ENCODE measurements at places on chromosomes 5 and 9. TPM values are rescaled to one million over a fixed set of nuclear protein-coding genes. Genes with fewer than 3 reads are reported as not detected.

The PITX1 gene
- total RNA-seq: 0.55 TPM

DNA sequence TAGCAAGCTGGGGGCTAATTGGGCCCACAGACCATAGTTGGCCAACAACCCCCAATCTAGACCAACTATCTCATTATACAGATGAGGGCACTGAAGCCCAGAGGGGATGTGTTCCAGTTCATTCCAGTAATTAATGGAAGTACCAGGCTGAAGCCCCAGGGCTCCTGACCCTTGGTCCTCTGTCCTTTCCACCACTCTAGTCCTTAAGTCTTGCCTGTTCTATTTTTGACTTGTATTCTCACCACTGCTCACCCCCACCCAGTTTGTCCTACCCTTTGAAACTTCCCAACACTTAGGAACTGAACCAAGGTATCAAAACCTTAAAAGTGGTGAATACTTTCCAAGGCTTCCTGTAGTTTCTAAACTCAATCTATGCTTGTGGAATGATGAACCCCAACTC is 407.4 kb downstream of the ENC1 start:
- DNase-seq: no peak

GRCh38 chr5:156328161-156328560 is 1.2 kb downstream of the SGCD start:
- no peak for DNase-seq

DNA sequence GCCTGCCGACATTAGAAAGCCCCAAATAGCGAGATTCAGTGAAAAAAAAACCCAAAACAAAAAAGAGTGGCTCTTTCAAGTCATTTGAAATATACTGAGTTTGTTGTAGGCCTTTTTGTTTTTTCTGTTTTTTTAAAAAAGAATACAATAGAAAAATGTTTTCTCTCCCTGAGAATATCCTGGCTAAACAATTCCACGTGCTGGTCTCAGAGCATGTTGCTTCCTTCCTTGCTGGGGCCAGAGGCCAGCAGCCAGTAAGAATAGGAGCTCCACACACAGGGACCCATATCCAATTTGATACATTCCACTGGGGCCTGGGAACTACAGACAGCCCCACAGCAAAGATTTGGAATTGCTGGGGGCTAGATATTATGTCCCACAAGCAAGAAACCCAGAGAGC is 191.4 kb downstream of the HSPA4 start:
- DNase-seq: no peak

DNA sequence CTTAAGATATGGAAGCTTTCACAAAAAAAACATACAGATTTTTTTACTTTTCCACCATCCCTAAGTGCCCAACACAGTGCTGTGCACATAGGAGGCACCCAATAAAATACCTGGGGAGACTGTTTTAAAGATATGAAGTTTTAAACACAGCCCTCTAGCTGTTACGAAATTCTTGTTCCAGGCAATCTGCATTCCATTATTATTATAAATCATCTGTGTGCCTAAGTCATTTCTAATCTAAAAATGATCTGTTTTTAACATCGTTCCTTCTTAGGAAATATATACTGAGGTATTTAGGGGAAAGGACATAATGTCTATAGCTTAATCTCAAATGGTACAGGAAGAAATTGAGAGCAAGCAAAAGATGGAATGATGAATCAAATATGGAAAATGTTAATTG is 32.7 kb upstream of the ISCA1 start:
- DNase-seq: no peak

DNA sequence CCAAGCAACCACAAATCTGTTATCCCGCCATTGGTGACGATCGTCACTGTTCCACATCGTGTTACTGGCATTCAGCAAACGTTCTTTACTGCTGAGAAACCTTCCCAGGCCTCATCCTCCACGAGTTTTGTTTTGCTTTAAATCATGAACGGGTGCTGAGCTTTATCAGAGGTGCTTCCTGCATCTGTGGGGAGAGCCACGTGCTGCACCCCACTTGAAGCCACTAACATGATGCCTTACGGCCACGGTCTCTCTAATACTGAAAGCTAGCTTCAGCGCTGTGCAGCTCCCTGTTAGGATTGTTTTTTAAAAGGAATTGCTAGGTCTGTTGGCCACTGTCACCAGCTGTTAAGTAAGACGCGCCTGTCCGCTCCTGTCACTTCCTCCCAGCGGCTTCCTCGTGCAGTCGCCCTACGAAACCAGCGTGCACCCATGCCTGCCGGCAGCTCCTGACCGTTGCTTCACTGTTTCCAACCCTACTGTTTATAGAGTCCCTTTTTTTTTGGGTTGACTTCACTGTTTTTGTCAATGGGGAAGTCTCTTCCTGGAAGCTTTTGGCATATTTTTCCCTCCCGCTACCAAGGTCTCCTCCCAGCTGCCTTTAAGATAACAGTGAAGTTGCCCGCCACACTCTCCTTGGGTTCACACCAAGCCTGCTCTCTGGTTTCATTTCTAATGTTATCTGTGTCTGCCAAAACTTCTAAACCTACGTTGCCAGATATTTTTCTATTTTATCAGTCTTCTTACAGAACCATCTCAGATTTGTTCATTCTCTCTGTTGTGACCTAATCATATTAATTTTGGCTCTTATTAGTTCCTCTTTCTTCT is 20.3 kb downstream of the LPCAT1 start:
- no peak for DNase-seq

- DNase-seq: no peak
Observed at GRCh38 chr5:103891151-103891550, 328.6 kb upstream of the NUDT12 start.

DNA sequence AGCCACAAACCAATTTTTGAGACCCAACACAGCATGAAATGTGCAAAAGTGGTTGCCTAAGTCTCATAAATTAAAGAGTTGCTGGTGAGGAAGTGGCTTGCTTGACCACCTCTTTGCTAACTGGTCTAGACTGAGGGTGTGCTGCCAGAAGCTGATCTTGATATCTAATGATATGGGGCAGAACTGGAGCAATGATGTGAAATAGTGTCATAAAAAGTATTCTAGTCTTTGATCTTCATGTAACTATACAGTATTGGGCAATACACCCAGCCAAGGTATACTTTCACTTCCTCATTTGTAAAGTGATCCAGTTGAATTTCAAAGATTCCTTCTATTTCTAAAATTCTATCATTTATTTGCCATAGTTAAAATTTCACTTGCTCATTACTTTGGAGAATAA is 5.9 kb upstream of the YTHDC2 start:
- no peak for DNase-seq

DNA sequence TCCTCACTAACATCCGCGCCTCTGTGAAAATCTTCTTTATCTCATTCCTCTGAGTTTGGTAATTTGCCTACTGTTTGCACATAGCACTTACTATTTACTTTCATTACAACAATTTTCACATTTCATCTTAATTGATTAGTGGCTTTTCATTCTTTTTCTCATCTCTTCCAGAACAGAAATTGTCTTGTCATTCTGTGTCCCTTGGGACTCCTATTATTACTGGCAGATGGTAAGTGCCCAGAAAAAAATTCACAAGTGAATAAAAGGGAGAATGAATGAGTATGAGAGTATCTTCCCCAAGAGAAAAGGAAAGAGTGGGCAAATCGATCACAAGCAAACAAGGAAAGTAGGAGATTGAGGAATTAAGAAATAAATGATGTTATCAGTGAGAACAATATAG is 876.1 kb downstream of the TLE4 start:
- no peak for DNase-seq

GRCh38 chr5:139725073-139725830 is 70.4 kb upstream of the PSD2 start:
- DNase-seq: peak; percentile 75

GRCh38 chr9:137080260-137081122 is 3.2 kb downstream of the UAP1L1 start:
- DNase-seq: no peak

- no peak for DNase-seq
Observed at GRCh38 chr5:38479315-38479904, 77.0 kb downstream of the LIFR start.

DNA sequence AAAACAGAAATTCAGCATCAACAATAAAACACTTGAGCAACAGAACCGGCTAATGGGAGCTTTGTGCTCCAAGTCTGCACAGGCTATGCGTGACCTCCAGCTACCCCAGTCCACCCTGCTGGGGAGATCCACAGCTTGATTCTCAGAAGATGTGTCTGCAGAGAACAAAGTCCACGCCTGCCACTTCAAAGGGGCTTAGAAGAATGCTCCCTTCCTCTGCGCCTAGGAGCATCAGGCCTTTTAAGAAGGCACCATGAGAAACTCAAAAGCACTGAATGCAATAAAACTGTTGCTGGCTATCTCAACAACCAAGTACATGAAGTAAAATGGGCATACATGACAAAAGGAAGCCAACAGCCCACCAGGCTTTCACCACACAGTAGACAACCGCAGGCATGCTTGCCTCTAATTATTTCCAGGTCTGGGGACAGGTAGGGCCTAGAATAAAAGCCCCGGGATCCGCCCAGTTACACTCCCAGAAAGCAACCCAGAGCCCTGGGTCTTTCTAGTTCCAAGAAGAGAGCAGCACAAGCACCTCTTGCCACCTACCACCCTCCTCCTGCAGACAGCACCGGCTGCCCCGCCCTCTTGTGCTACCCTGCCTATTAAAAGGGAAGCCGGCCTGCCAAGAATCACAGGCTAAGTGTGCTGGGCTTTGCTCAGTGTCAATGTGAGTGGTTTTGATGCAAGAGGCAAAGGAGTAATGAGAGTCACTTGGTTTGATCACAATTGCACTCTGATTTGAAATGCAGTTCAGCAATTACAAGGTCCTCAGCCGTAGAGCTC is 123.2 kb downstream of the SPOCK1 start:
- DNase-seq: peak; percentile 66

The ECM2 gene
- total RNA-seq: 3.1 TPM

The TRIM36 gene
- 6.2 TPM for total RNA-seq

GRCh38 chr9:98567540-98568233 is 141.0 kb downstream of the GABBR2 start:
- DNase-seq: no peak

The IQGAP2 gene
- 33.6 TPM for total RNA-seq
